Skin of body (tissue), 3 donors: ENCODE measurements at places on chromosomes 1 and 21.

- no peak for DNase-seq
These were observed 82.1 kb downstream of the CAMTA1 start for GRCh38 chr1:6867321-6867720.

DNA sequence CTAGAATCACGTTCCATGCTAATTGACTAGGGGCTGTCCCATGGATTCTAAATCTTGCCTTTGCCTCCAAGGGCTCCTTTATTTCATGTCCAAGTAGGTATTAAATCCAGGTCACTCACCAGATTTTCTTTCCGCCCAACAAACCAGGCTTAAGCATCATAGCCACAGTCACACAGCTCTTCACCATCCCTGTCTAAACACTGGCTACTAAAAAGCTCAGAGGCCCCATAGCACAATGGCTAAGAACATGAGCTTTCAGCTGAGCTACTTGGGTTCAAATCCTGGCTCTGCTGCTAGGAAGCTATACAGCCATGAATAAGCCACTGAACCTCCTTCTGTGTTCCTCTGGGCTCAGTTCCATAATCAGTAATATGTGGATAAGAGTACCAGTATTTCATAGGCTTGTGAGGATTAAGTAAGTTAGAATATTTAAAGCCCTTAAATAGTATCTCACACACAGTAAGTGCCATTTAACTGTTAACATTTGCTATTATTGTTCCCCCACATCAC, 277.2 kb upstream of the GJB5 start:
- no peak for DNase-seq

- DNase-seq = no peak
These were observed 105.0 kb downstream of the GPATCH2 start for GRCh38 chr1:217525773-217526490.

GRCh38 chr1:35809114-35810095, 1.6 kb downstream of the AGO4 start:
- no peak for DNase-seq

DNA sequence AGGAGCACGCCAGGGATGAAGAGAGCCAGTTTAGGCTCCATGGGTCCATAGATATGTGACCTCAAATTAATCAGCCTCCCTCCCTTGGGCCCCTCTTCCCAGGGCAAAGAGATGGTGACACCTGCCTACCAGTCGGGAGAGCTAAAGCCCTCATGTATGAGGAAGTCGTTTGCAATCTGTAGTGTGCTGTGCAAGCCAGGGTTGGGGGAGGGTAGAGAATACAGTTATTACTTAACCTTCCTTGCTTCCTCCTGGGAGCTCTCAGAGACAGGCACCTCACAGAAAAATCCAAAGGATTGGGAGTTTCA, 4.0 kb downstream of the PGLYRP4 start:
- DNase-seq = no peak

DNA sequence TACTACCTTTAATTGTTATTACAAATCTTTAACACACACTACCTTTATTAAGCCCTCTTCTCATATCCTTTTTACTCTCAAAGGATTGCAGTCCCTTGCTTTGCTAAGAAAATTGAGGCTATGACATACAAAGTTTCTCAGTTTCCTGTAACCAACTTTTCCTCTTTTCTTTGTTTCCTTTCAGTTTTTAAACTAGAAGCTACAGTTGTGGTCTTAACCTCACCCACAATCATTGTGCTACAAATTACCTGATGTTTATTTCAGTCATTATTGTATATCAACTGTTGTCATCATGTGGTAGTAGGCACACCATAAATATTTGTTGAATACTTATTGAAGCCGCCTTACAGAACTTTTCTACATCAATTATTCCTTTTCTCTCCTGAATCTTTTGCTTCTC, 51.8 kb downstream of the SLAMF6 start:
- DNase-seq = no peak

DNA sequence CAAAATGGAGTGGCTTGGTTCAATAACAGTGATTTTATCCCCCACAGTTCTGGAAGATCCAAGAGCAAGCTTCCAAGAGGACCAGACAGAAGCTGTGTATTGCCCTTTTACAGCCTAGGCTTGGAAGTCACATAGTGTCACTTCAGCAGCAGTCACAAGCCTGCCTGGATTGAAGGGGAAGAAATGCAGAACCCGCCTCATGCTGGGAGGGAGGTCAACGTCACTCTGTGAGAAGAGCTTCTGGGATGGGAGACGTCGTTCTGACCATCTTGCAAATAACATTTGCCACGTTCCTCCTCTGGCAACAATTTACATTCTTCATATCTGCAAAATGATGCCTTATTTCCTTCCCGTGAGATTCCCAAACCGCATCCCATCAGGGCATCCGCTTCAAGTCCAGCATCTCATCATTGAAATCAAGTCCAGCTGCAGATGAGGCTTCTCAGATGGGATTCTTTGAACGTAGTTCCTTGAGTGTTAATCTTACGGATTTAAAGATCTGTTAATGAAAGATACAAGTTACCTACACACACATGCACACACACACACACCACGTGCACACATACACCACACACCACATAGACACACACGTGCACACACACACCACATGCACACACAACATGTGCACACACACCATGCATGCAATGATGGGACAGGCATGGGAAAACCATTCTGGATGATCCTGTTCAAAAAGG, 23.9 kb upstream of the KIF1B start:
- DNase-seq = peak; percentile 85

DNA sequence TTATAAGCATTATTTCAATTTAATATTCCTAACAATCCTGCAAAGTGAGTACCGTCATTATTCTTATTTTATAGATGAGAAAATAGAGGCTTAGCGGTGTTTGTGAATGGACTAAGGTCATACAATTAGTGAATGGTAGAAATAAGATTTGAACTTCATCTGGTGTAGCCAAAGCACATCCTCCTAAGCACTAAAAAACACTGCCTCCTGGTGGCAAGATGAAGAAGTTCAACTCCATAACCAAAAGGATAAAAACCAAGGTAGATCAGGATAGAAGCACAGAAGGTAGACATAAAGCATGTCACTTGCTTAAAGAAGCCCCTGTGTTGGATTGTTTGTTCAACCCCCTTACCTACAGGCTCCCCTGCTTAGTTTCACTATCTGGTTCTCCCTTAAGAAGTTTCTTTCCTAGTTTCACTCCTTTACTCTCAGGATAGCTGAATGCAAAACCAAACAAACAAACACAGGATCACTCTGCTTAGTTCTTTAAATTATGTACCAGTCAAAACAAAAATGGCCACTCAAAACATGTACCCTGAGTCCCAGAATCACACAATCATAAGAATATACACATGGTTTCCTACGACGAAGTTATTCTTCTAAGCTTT, 12.7 kb upstream of the AIM2 start:
- no peak for DNase-seq

DNA sequence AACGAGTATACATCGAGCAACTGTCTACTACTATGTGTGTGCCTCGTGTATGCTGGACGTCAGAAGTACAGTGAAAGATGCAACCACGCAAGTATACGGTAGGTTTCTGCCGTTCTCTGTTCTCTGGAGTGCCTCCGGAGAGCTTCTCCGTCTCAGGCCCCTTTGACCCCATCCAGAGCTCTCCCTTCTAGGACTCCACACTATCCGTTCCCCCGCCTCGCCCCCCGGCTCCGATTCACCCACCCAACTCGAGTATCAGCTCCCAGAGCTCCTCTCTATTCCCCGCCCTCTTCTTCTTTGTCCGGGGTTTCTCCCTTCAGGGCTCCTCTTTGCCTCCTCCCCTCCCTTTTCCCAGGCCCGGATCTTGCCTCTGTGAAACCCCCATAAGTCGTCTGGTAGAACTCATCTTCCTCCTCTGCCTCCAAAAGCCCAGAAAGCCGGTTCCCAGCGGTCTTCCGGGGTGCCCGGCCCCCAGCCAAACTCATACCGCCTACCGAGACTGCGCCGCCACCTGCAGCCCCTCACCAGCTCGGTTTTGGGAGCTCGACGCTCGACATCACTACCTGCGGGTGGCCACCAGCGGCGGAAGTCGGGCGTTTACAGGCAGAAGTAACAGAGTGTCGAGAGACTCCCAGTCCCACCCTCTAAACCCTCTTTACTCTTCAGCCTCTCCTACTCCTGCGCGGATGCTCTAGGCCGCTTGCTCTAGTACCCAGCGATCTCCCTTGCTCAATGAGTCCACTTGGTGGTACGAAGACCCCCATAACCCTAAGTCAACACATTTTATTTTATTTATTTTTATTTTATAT, at the start of gene VPS72:
Gene VPS72, minus strand, starts transcription at position 561 of the 809 bp plus-strand sequence. Its CDS starts 76 bp downstream, at position 485.
- peak; percentile 89 for DNase-seq

DNA sequence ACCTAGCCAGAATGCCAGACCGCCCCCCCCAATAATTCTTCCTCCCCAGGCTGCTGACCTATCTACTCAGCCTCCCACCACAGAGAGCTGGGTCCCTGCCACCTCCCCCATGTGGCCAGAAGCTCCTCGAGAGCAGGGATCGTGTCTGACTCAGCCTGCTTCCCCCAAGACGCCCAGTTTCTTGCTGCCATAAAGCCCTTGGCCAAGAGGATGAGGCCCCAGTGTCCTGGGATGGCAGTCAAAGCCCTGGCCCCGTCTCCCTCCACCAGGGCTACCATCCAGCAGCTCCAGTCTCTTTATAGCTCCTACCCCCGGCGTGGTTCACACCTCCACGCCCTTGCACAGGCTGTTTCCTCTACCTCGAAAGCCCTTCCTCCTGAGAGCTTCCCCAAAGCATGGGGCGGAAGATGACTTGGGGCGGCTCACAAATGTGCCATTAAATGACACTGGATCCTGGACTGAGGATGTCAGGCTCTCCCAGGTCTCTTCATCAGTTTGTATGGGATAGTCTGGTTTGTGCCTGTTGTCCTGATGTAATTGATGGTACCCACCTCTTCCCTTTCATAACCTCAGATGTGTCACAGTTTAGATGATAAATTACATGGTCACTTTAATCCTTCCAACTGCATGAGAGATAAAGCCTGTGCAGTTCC, 13.2 kb downstream of the ADGRB2 start:
- DNase-seq = no peak

GRCh38 chr1:111441573-111442192, 7.4 kb downstream of the WDR77 start:
- no peak for DNase-seq

DNA sequence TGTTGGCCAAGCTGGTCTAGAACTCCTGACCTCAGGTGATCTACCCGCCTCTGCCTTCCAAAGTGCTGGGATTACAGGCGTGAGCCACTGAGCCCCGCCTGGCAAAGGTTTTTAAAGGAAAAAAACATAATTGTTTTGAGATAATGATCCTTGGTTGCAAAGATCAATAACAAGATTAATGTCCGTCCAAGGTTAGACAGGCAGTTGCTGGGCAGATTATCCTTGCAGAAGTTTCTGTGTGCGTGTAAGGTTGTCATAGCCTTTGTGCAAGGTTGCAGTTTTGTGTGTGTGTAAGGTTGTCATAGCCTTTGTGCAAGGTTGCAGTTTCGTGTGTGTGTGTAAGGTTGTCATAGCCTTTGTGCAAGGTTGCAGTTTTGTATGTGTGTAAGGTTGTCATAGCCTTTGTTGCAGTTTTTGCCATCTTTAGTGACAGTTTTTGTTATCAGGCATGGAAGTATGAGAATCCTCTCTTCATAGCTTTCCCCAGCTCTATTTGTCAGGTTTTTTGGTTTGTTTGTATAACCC, 3.6 kb downstream of the YBEY start:
- no peak for DNase-seq

- no peak for DNase-seq
These were observed 829.2 kb upstream of the ADAMTS5 start for GRCh38 chr21:27796106-27796505.

DNA sequence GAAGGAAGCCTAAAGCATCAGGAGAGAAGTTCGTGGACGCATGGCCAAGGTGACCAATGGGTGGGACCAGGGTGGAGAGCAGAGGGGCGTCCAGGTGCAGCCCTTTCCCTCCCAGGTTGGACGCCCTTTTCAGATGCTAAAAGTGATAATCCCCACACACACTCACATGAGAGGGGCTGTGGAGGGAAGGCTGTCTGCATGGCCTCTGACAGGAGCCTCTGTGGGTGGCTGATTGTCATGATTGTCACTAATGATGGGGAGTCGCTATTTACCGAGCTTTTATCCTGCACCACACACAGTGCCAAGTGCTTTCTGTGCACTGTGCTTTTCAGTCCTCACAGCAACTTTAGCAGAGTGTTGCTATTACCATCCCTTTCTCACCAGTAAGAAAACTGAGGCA, 27.1 kb upstream of the C1QA start:
- no peak for DNase-seq
